ENCODE measurements at places on chromosomes 12 and 14. TPM values are rescaled to one million over a fixed set of nuclear protein-coding genes. Genes with fewer than 3 reads are reported as not detected.

Gene NTN4
- 15.9 TPM for polyA plus RNA-seq

Gene HPD
- polyA plus RNA-seq = 11.6 TPM

Gene CMAS
- polyA plus RNA-seq = 131 TPM

Gene DBX2
- polyA plus RNA-seq = 1.1 TPM

Gene YARS2
- 13.9 TPM for polyA plus RNA-seq

Gene NPAS3
- 1.8 TPM for polyA plus RNA-seq

Gene NR1H4
- 0.66 TPM for polyA plus RNA-seq

Gene PLCZ1
- 62.8 TPM for polyA plus RNA-seq

Gene SMOC1
- 88.2 TPM for polyA plus RNA-seq

Gene C12orf60
- polyA plus RNA-seq = 20.6 TPM

Gene ZCCHC8
- polyA plus RNA-seq = 28.8 TPM

Gene CLEC4D
- polyA plus RNA-seq = not detected

Gene TMEM260
- polyA plus RNA-seq = 13.5 TPM

Gene RTL1
- polyA plus RNA-seq = 0.34 TPM

Gene CIROP
- polyA plus RNA-seq = not detected

Gene RNASE4
- 27.7 TPM for polyA plus RNA-seq

Gene TAS2R14
- polyA plus RNA-seq = 0.96 TPM

Gene INHBC
- polyA plus RNA-seq = 2.1 TPM

Gene OR6C2
- polyA plus RNA-seq = not detected

Gene APAF1
- 5.8 TPM for polyA plus RNA-seq

Gene ZFC3H1
- 24.1 TPM for polyA plus RNA-seq

Gene PTHLH
- 2.5 TPM for polyA plus RNA-seq

Gene ZNF219
- polyA plus RNA-seq = 17.7 TPM

Gene C3AR1
- polyA plus RNA-seq = 9.5 TPM

Gene RPL10L
- polyA plus RNA-seq = 182 TPM

Gene MYL2
- 131 TPM for polyA plus RNA-seq

Gene RPS6KL1
- 41.8 TPM for polyA plus RNA-seq

Gene MIP
- polyA plus RNA-seq = 1.1 TPM

Gene LRFN5
- polyA plus RNA-seq = 2.4 TPM

Gene TRIM9
- polyA plus RNA-seq = 2.1 TPM

Gene IL22
- polyA plus RNA-seq = not detected

Gene PGF
- polyA plus RNA-seq = 5.4 TPM

Gene CIPC
- polyA plus RNA-seq = 23.4 TPM

Gene ADAM21
- polyA plus RNA-seq = 15.6 TPM

Gene ANKRD33
- polyA plus RNA-seq = 0.25 TPM

Gene TBK1
- polyA plus RNA-seq = 32.0 TPM

Gene SRRM4
- 1.4 TPM for polyA plus RNA-seq

Gene SMIM41
- 2.6 TPM for polyA plus RNA-seq

Gene LBHD2
- 3.9 TPM for polyA plus RNA-seq

Gene FAM186B
- 178 TPM for polyA plus RNA-seq

Gene GNB3
- polyA plus RNA-seq = 1.6 TPM

All from testis (tissue), 5 donors.